Spinal cord (tissue), 10 donors: ENCODE measurements at places on chromosomes 12 and 14. TPM values are rescaled to one million over a fixed set of nuclear protein-coding genes. Genes with fewer than 3 reads are reported as not detected.

GRCh38 chr14:103594265-103594664 is 31.5 kb downstream of the COA8 start:
- no peak for DNase-seq
- H3K27ac ChIP-seq: peak overlapping the region; percentile 83
- peaks cover 30% of the 10 kb centered on the region for H3K4me1 ChIP-seq
- H3K4me3 ChIP-seq: no peak overlapping the region
- peaks cover 35% of the 10 kb centered on the region for H3K36me3 ChIP-seq
- H3K27me3 ChIP-seq: no peaks in the 10 kb centered on the region

GRCh38 chr12:108403952-108404351 is 64.8 kb upstream of the CMKLR1 start:
- H3K36me3 ChIP-seq: no peaks in the 10 kb centered on the region
- no peak overlapping the region for H3K27ac ChIP-seq
- no peaks in the 10 kb centered on the region for H3K27me3 ChIP-seq
- H3K4me1 ChIP-seq: peaks cover 12% of the 10 kb centered on the region
- H3K4me3 ChIP-seq: no peak overlapping the region

FOXN4 gene
- total RNA-seq: not detected

DNA sequence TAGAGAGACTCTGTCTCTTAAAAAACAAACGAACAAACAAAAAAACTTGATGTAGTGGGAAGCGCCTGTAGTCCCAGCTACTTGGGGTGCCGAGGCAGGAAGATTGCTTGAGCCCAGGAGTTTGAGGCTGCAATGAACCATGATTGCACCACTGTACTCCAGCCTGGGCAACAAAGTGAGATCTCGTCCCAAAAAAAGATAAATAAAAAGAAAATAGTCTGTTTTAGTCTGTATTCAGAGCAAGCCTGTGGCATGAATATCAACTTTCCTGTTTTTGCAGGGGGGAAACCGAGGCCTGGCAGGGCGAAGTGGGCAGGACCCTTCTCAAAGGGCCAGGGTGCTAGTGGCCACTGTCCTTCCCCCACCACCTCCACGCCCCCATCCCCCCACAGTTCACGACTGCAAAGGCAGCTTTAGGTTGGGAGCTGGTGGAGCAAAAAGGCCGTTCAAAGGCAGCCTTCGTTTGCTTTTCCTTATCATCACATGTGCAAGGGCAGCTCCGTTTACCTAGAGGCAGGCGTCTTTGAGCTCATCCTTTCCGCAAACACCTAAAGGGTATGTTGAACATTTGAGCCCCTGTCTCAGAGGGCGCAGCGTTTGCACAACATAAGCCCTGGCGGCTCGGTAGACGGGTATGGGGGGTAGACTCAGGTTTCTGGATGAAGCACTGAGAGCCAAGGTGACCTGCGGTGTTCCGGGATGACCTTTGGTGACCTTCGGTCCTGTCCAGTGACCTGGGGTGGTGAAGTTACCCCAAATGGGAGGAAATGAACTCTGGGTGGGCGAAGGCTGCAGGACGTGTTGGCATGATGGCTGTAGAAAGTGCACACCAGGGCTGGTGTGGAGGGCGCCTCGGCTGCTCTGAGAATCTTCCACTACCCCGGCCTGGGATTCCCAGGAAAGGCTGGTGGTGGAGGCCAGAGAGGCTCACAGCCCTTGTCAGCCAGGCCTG is 8.7 kb upstream of the MEG3 start:
- no peak for DNase-seq
- H3K4me1 ChIP-seq: peaks cover 24% of the 10 kb centered on the region
- no peak overlapping the region for H3K4me3 ChIP-seq
- H3K27me3 ChIP-seq: no peaks in the 10 kb centered on the region

SOAT2 gene
- not detected for total RNA-seq

DNA sequence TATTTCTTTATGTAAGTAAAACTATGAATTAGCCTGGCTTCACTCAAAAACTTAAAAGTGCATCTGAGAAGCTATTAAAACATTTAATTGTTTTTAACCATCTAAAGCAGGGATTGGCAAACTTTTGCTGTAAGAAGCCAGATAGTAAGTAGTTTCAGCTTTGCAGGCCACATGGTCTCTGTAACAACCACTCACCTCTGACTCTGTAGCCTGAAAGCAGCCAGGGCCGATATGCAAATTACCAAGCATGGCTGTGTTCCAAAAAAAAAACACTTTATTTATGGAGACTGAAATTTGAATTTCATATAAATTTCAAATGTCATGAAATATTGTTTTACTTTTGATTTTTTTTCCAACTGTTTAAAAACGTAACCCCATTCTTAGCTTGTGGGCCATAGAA is 95.3 kb downstream of the CIT start:
- no peaks in the 10 kb centered on the region for H3K27me3 ChIP-seq
- H3K4me3 ChIP-seq: no peak overlapping the region
- H3K4me1 ChIP-seq: no peaks in the 10 kb centered on the region
- H3K36me3 ChIP-seq: peaks cover 19% of the 10 kb centered on the region
- H3K27ac ChIP-seq: no peak overlapping the region

DNA sequence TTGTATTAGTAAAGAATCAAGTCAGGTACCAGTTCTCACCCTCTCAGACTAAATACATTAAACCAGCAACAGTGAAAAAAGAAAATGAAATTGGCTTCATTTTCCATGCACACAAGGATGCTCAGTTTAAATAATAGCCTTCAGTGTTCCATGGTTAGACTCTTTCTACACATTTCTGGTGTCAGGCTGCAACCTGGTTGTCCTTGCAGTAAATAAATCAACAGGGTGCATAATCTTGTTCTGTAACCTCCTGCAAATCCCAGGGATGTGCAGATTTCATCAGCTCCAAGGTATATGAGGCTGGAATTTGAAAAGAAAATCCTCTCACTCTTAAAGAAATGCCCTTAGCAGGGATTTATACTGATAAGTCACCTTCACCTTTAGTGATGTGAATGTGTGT is 46.7 kb upstream of the BTG1 start:
- DNase-seq: no peak
- H3K4me3 ChIP-seq: no peak overlapping the region
- no peak overlapping the region for H3K27ac ChIP-seq
- H3K27me3 ChIP-seq: no peaks in the 10 kb centered on the region
- peaks cover 3% of the 10 kb centered on the region for H3K4me1 ChIP-seq

- H3K27me3 ChIP-seq: no peaks in the 10 kb centered on the region
- no peaks in the 10 kb centered on the region for H3K4me1 ChIP-seq
- no peaks in the 10 kb centered on the region for H3K36me3 ChIP-seq
- no peak for DNase-seq
- no peak overlapping the region for H3K4me3 ChIP-seq
Observed at GRCh38 chr12:102726686-102727085, 190.4 kb downstream of the PAH start.

PRB2 gene
- not detected for total RNA-seq

CPNE6 gene
- total RNA-seq: 55.7 TPM

DNA sequence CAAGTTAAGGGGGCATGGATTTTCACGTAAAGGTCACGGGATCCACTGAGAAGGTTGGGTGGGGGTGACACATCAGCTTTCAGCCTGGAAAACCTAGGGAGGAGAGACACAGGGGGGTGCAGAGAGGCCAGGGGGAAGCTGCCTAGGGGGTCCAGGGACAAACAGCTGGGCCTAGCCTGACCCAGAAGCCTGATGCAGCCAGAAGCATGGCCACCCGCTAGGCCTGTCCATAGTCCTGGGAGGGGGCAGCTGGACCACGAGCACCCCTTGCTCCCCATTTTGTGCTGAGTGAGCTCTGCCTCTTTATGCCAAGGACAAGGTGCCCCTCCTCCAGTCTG is 322.7 kb upstream of the RTL1 start:
- H3K27me3 ChIP-seq: no peaks in the 10 kb centered on the region
- DNase-seq: no peak
- H3K36me3 ChIP-seq: peaks cover 7% of the 10 kb centered on the region
- H3K27ac ChIP-seq: no peak overlapping the region
- no peak overlapping the region for H3K4me3 ChIP-seq

WASHC3 gene
- 64.7 TPM for total RNA-seq

GRCh38 chr12:11958221-11959091 is 112.3 kb upstream of the BCL2L14 start:
- no peak overlapping the region for H3K4me3 ChIP-seq
- H3K4me1 ChIP-seq: no peaks in the 10 kb centered on the region
- H3K36me3 ChIP-seq: no peaks in the 10 kb centered on the region
- DNase-seq: no peak
- no peak overlapping the region for H3K27ac ChIP-seq
- H3K27me3 ChIP-seq: no peaks in the 10 kb centered on the region

DNA sequence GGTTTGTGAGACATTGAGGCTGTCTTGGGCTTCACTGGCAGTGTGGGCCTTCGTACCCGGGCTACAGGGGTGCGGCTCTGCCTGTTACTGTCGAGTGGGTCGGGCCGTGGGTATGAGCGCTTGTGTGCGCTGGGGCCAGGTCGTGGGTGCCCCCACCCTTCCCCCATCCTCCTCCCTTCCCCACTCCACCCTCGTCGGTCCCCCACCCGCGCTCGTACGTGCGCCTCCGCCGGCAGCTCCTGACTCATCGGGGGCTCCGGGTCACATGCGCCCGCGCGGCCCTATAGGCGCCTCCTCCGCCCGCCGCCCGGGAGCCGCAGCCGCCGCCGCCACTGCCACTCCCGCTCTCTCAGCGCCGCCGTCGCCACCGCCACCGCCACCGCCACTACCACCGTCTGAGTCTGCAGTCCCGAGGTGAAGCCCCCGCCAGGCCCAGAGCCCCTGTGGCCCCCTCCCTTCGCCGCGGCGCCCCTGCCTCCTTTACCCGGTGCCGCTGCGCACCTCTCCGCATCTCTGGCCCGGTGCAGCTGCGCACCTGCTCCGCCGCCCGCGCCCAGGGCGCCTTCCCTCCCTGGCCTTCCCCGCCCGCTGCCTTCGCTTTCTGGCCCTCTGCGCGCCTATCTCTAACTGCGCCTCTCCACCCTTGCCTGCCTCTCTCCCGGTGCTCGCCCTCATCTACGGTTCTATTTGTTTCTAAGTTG is at the start of gene ENO2:
TSS of gene ENO2 (plus strand) at position 335 of the 701 bp plus-strand sequence. CDS start 1,253 bp downstream, outside the sequence.
- no peaks in the 10 kb centered on the region for H3K27me3 ChIP-seq
- peaks cover 48% of the 10 kb centered on the region for H3K4me1 ChIP-seq
- H3K36me3 ChIP-seq: peaks cover 35% of the 10 kb centered on the region
- H3K27ac ChIP-seq: peak within 1 kb of the TSS; percentile 82
- no peak for DNase-seq
- peak within 1 kb of the TSS; percentile 51 for H3K4me3 ChIP-seq

GRCh38 chr14:105166571-105167302 is 1.8 kb downstream of the JAG2 start:
- H3K27ac ChIP-seq: no peak overlapping the region
- peaks cover 12% of the 10 kb centered on the region for H3K27me3 ChIP-seq
- H3K4me3 ChIP-seq: no peak overlapping the region
- H3K36me3 ChIP-seq: peaks cover 48% of the 10 kb centered on the region

TAS2R19 gene
- total RNA-seq: 15.9 TPM

- H3K4me1 ChIP-seq: no peaks in the 10 kb centered on the region
- no peaks in the 10 kb centered on the region for H3K27me3 ChIP-seq
- H3K27ac ChIP-seq: no peak overlapping the region
- H3K36me3 ChIP-seq: peaks cover 59% of the 10 kb centered on the region
- no peak overlapping the region for H3K4me3 ChIP-seq
- no peak for DNase-seq
Observed at GRCh38 chr14:34604995-34605394, 25.0 kb downstream of the SNX6 start.

DNA sequence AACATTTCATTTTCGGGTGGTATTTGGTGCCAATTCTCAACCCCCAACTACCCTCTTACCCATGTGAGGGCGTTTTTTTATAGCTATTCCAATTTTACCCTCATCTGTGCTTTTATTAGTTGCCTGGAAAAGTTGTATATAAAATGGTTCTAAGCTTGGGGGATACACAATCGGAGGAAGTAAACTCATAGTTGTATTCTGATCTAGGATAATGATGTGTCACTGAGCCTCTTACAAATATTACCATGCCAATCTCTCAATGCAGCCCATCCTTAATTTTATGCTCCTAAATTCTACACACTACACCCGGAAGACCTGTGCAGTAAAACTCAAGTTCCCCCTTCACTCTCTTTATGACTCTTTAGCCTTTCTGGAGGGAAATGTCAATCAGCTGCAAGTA is 1206.5 kb upstream of the FLRT2 start:
- no peak for DNase-seq
- H3K36me3 ChIP-seq: no peaks in the 10 kb centered on the region
- H3K4me1 ChIP-seq: no peaks in the 10 kb centered on the region
- H3K27ac ChIP-seq: no peak overlapping the region

- no peak overlapping the region for H3K4me3 ChIP-seq
- H3K27ac ChIP-seq: no peak overlapping the region
- H3K4me1 ChIP-seq: peaks cover 39% of the 10 kb centered on the region
- H3K27me3 ChIP-seq: peaks cover 45% of the 10 kb centered on the region
Observed at GRCh38 chr12:132606466-132606865, 3.9 kb downstream of the LRCOL1 start.

DNA sequence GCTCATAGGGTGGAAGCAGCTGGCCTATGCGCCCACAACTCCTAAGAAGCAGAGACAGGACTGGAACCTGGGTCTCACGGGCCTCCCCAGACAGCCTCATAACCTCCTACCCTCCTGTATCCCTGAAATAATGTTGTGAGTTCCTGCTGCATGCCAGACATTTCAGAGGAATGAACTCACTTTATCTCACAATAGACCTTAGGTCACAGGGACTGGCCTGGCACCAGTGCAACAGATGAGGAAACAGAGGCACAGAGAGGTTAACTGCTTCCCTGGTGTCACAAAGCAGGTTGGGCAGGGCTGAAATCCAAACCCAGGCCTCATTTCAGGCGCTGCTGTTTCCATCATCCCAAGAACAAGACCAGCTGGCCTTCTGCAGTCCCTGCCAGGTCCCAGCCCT is 5.3 kb downstream of the PHETA1 start:
- peaks cover 17% of the 10 kb centered on the region for H3K4me1 ChIP-seq
- no peaks in the 10 kb centered on the region for H3K27me3 ChIP-seq
- no peak overlapping the region for H3K27ac ChIP-seq
- peaks cover 62% of the 10 kb centered on the region for H3K36me3 ChIP-seq

GRCh38 chr14:85564841-85565527 is 35.0 kb downstream of the FLRT2 start:
- no peak overlapping the region for H3K27ac ChIP-seq
- no peak for DNase-seq
- no peaks in the 10 kb centered on the region for H3K4me1 ChIP-seq
- H3K27me3 ChIP-seq: no peaks in the 10 kb centered on the region

DNA sequence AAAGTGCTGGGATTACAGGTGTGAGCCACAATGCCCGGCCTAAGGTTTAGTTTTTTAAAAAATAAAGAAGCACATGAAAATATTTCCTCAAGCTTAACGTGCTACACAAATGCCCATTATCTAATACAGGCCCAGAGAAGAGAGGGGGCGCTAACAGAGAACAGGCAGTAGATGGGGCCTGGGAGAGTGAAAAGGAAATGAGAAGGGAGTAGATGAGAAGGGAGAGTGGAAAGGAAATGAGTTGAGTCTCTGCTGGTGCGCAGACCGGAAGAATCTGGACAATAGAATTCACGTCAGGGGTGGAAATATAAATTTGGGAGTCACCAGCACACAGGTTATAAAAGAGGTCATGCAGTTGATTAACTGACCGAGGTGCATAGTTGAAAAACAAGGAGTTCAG is 10.7 kb downstream of the PXN start:
- no peak for DNase-seq
- peaks cover 40% of the 10 kb centered on the region for H3K4me1 ChIP-seq
- no peak overlapping the region for H3K4me3 ChIP-seq
- peak overlapping the region; percentile 52 for H3K27ac ChIP-seq
- no peaks in the 10 kb centered on the region for H3K27me3 ChIP-seq

ZC2HC1C gene
- 9.0 TPM for total RNA-seq

PMCH gene
- not detected for total RNA-seq

- H3K4me3 ChIP-seq: no peak overlapping the region
- no peak overlapping the region for H3K27ac ChIP-seq
- H3K27me3 ChIP-seq: no peaks in the 10 kb centered on the region
- peaks cover 3% of the 10 kb centered on the region for H3K36me3 ChIP-seq
Observed at GRCh38 chr12:48336061-48336460, 14.7 kb downstream of the ZNF641 start.
